Left ventricle myocardium inferior (tissue), 1 donor: ENCODE measurements at places on chromosomes 6 and 20. TPM values are rescaled to one million over a fixed set of nuclear protein-coding genes. Genes with fewer than 3 reads are reported as not detected.

GRCh38 chr6:13404228-13404891 is 76.0 kb upstream of the TBC1D7 start:
- peak overlapping the region; percentile 88 for H3K27ac ChIP-seq
- no peak overlapping the region for H3K4me3 ChIP-seq
- no peaks in the 10 kb centered on the region for H3K36me3 ChIP-seq

DNA sequence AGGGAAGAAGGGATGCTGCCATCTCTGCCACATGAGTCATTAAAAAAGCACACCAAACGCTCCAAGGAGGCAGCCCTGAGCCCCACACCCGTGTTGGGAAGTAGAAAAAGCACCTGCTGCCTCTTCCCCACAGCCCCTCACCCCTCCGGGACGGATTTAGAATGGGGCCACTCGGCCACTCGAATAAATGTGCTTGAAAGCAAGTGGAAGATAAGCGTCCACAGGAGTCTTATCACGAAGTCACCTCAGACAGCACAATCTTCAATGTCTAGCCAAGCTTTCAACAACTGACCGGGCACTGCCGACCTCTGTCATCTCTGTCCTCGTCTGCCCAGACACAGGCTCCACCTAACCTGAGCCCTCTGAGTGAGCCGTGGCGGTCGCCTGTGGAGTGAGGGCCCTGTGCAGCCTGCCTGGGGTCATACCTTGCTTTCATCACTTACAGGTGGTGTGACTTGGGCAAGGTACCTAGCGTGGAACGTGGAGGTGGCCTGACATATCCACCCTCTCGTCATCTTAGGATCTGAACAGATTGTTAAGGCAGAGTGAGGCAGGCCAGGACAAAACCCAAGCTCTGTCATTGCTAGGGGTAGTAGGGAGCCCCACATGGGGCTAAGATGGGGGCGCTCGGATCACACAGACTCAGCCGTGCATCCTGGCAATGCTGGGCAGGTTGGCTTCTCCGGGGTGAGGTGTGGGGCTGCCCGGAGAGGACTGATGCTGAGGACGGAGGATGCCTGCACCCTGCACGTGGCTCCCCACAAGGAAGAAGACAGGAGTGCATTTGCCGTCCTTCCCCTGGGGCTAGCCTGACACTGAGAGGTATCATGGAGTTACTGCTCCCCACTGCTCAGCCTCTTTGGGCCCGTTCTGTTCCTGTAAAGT is 34.8 kb downstream of the PSMG4 start:
- no peak for DNase-seq
- no peaks in the 10 kb centered on the region for H3K36me3 ChIP-seq
- no peak overlapping the region for H3K27ac ChIP-seq
- H3K4me3 ChIP-seq: no peak overlapping the region
- peaks cover 24% of the 10 kb centered on the region for H3K27me3 ChIP-seq
- peaks cover 25% of the 10 kb centered on the region for H3K4me1 ChIP-seq

GRCh38 chr6:119148098-119148824 is 69.8 kb upstream of the FAM184A start:
- H3K4me3 ChIP-seq: no peak overlapping the region
- H3K27ac ChIP-seq: no peak overlapping the region
- H3K27me3 ChIP-seq: no peaks in the 10 kb centered on the region
- H3K36me3 ChIP-seq: no peaks in the 10 kb centered on the region

DNA sequence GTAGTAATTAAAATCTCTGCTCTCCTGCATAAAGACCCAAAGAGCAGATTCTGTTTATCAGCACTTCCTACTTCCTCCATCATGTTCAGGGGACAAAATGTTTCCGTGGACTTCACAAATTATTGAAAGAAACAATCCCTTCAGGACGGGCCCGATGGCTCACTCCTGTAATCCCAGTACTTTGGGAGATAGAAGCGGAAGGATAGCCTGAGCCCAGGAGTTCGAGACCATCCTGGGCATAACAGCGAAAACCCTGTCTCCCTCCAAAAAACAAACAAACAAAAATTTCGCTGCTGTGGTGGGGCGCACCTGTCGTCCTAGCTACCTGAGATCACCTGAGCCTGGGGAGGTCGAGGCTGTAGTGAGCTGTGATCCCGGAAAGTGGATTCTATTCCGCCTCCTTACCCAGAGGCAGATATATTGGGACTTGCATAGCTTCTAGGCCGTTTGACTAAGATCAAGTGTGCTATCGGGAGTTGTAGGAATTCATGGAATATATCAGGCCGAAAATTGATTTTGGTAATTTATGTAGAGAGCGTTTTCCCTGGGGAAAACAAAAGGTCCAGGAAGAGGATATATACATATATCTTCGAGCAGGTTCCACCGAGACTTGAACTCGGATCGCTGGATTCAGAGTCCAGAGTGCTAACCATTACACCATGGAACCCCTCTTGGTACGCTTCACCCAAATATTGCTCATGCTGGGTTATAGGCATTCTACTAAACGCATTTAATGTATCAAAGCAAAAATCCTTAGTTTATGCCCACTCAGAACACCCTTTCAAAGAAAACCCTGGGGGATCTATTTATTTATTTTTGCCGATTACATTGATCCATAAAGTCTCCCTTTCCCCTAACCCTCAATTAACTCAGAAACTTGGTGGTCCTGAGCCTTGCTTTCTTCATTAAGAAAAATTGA is 74.5 kb upstream of the ZNF184 start:
- peaks cover 100% of the 10 kb centered on the region for H3K27me3 ChIP-seq
- H3K4me3 ChIP-seq: no peak overlapping the region
- H3K36me3 ChIP-seq: no peaks in the 10 kb centered on the region

- H3K27ac ChIP-seq: no peak overlapping the region
- no peaks in the 10 kb centered on the region for H3K4me1 ChIP-seq
- H3K36me3 ChIP-seq: no peaks in the 10 kb centered on the region
- DNase-seq: peak; percentile 32
- H3K27me3 ChIP-seq: peaks cover 43% of the 10 kb centered on the region
Measured at GRCh38 chr20:36344517-36345132, 38.5 kb downstream of the DLGAP4 start.

DNA sequence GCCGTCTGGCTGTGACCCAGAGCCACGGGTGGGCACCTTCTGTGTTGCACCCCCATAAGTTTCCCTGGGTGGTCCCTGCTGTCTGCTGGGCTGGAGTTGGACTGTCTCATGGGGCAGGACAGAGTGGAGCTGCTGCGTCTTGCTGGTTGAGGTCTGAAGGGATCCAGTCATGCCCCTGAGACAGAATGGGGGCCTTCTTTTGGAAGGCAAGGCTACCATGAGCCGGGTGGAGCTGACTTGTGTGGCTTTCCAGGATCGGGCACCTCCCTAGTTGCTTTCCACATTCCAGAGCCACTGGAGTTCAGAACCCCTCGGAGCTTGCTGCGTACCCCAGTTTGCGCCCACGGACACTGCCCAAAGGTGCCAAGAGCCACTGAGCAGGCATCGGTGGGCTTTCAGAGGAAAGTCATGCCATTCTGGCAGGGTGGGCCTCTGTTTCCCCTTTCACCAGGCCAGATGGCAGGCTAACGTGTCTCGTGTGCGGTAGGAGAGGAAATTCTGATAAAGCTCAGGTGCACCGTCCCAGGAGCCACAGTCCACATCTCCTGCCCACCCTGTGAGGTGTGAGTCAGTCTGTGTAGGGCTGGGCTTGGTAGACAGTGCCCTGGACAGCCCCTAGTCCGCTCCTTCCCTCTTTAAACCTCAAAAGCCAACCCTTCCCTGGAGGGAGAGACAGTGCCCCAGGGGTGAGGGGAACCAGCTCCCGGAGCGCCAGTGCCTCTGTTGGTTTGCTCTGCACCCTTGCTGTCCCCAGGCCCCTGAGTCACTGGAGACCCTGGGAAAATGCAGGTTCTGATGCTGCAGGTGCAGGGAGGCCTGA is 125.3 kb downstream of the SYCP2 start:
- no peak overlapping the region for H3K4me3 ChIP-seq
- no peaks in the 10 kb centered on the region for H3K27me3 ChIP-seq
- no peaks in the 10 kb centered on the region for H3K4me1 ChIP-seq
- no peak overlapping the region for H3K27ac ChIP-seq
- DNase-seq: no peak

- H3K36me3 ChIP-seq: no peaks in the 10 kb centered on the region
- no peak overlapping the region for H3K4me3 ChIP-seq
- H3K27ac ChIP-seq: no peak overlapping the region
- H3K4me1 ChIP-seq: no peaks in the 10 kb centered on the region
- no peak for DNase-seq
Measured at GRCh38 chr20:40006168-40006860, 682.7 kb downstream of the MAFB start.

GRCh38 chr20:23116311-23117089 is 30.4 kb upstream of the CD93 start:
- DNase-seq: no peak
- H3K4me1 ChIP-seq: peaks cover 43% of the 10 kb centered on the region
- H3K36me3 ChIP-seq: no peaks in the 10 kb centered on the region
- peaks cover 5% of the 10 kb centered on the region for H3K27me3 ChIP-seq

DNA sequence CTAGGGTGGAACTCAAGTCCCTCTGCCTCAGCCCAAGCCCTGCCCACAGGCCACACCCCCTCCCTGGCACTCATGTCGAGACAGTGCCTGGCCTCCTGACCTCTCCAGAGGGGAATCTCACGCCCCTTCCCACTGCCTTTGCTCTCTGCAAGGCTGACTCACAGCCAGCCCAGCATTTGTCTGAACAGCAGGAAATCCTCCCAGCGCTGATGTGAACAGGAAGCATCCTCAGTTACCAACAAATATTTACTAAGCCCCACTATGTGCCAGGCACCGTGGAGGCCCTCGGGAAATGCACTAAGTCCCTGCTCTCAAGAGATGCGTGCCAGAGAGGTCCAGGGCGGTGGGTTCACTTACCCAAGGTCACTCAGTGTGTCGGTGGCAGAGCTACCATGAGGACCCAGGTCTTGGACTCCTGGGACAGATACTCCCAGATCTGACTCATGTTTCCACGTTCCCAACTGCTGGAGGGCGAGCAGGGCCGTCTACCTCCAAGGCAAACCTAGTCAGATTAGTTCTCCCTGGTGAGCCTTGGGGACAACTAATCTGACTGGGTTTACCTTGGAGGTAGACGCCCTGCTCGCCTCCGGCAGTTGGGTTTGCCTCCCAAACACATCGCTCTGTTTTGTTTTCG is 7.8 kb downstream of the ADA start:
- DNase-seq: peak; percentile 76
- H3K4me3 ChIP-seq: no peak overlapping the region

DNA sequence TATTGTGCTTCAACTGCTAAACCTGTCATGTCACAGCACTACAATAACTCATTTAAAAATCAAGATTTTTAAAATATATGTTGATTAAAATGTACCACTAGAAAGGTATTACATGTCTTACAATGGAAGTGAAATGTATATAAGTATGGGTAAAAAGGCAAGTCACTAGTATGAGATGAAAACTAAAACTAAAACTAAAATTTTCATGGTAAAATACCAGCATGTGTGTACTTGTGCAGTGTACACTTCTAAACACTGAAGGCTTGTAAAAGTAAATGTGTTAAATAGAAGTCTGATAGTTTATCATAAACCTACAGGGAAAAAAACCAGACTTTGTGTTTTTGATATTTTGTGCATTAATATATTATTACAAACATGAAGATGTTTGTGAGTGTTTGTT is 13.7 kb upstream of the TMEM244 start:
- DNase-seq: no peak
- no peak overlapping the region for H3K27ac ChIP-seq
- no peaks in the 10 kb centered on the region for H3K4me1 ChIP-seq
- no peaks in the 10 kb centered on the region for H3K36me3 ChIP-seq
- H3K27me3 ChIP-seq: no peaks in the 10 kb centered on the region

- no peaks in the 10 kb centered on the region for H3K27me3 ChIP-seq
- H3K36me3 ChIP-seq: no peaks in the 10 kb centered on the region
- no peak for DNase-seq
- H3K27ac ChIP-seq: peak overlapping the region; percentile 73
Measured at GRCh38 chr6:17921454-17921853, 66.0 kb downstream of the KIF13A start.

- H3K27me3 ChIP-seq: no peaks in the 10 kb centered on the region
- H3K27ac ChIP-seq: no peak overlapping the region
- H3K36me3 ChIP-seq: peaks cover 80% of the 10 kb centered on the region
- no peak overlapping the region for H3K4me3 ChIP-seq
Measured at GRCh38 chr6:137877606-137878005, 10.5 kb downstream of the TNFAIP3 start.

DNA sequence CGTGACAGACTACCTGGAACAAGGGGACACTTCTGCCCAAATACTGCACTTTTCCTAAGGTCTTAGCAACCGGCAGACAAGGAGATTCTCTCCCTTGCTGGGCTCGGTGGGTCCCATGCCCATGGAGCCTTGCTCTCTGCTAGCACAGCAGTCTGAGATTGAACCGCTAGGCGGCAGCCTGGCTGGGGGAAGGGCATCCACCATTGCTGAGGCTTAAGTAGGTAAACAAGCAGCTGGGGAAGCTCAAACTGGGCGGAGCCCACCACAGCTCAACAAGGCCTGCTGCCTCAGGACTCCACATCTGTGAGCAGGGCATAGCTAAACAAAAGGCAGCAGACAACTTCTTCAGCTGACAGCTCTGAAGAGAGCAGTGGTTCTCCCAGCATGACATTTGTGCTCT is 87.8 kb upstream of the ASCC3 start:
- H3K4me1 ChIP-seq: no peaks in the 10 kb centered on the region
- no peak for DNase-seq
- no peaks in the 10 kb centered on the region for H3K27me3 ChIP-seq
- no peaks in the 10 kb centered on the region for H3K36me3 ChIP-seq
- no peak overlapping the region for H3K4me3 ChIP-seq
- H3K27ac ChIP-seq: no peak overlapping the region

GRCh38 chr6:11763460-11764249 is 14.9 kb downstream of the ADTRP start:
- DNase-seq: no peak
- H3K36me3 ChIP-seq: no peaks in the 10 kb centered on the region
- H3K4me1 ChIP-seq: peaks cover 15% of the 10 kb centered on the region
- H3K27me3 ChIP-seq: no peaks in the 10 kb centered on the region
- no peak overlapping the region for H3K27ac ChIP-seq

DNA sequence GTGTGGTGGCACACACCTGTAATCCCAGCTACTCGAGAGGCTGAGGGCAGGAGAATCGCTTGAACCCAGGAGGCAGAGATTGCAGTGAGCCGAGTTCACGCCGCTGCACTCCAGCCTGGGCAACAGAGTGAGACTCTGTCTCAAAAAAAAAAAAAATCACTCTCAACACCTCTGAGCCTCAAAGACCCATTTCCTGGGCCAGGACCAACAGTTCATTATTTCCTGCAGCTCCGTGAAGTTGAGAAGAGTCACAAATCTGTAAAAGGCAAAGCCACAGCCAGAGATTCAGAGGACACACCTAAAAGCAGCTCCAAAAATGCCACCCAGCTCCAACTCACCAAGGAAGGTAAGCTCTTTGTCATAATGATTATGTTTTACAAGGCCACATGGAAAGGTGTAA is 15.2 kb upstream of the NOP56 start:
- peaks cover 21% of the 10 kb centered on the region for H3K27me3 ChIP-seq
- DNase-seq: no peak
- H3K4me3 ChIP-seq: no peak overlapping the region
- H3K27ac ChIP-seq: no peak overlapping the region

GRCh38 chr20:52379723-52380336 is 188.3 kb upstream of the ZFP64 start:
- H3K36me3 ChIP-seq: no peaks in the 10 kb centered on the region
- no peaks in the 10 kb centered on the region for H3K4me1 ChIP-seq
- H3K27ac ChIP-seq: no peak overlapping the region
- peaks cover 6% of the 10 kb centered on the region for H3K27me3 ChIP-seq
- peak; percentile 26 for DNase-seq

Gene ANGPT4
- 0.05 TPM for total RNA-seq

Gene SLC22A3
- 1.0 TPM for total RNA-seq

Gene CYP39A1
- 5.4 TPM for total RNA-seq

Gene DOK5
- 14.3 TPM for total RNA-seq

Gene AFDN
- 54.9 TPM for total RNA-seq

Gene TOP1
- 23.9 TPM for total RNA-seq
